Neural crest cell (in vitro differentiated cells): ENCODE measurements at places on chromosomes 3 and 15. TPM values are rescaled to one million over a fixed set of nuclear protein-coding genes. Genes with fewer than 3 reads are reported as not detected.

The NCK1 gene
- total RNA-seq = 24.9 and 33.0 TPM in 2 replicates

The NEDD4 gene
- 20.3 and 22.8 TPM in 2 replicates for total RNA-seq

The GPR87 gene
- not detected in 2 replicates for total RNA-seq

The GOLGA8S gene
- total RNA-seq = 0.25 and 0.33 TPM in 2 replicates

The EPB42 gene
- total RNA-seq = not detected in 2 replicates

The LYZL4 gene
- total RNA-seq = not detected in 2 replicates

The TMCO5A gene
- total RNA-seq = not detected in 2 replicates

The THUMPD3 gene
- total RNA-seq = 56.9 and 61.0 TPM in 2 replicates

The DUOX1 gene
- not detected in 2 replicates for total RNA-seq

The MYD88 gene
- 39.5 and 39.8 TPM in 2 replicates for total RNA-seq

The ROPN1 gene
- total RNA-seq = not detected in 2 replicates

The B3GNT5 gene
- total RNA-seq = 38.3 and 39.4 TPM in 2 replicates

The EDC3 gene
- 69.8 and 75.0 TPM in 2 replicates for total RNA-seq

The RAD51 gene
- total RNA-seq = 28.9 and 29.2 TPM in 2 replicates

The RPSA gene
- total RNA-seq = 1,595 and 1,633 TPM in 2 replicates

The ARL14 gene
- not detected in 2 replicates for total RNA-seq

The IL17RB gene
- 2.4 and 3.1 TPM in 2 replicates for total RNA-seq
